Neural crest cell (in vitro differentiated cells): ENCODE measurements at places on chromosomes 4 and X.

DNA sequence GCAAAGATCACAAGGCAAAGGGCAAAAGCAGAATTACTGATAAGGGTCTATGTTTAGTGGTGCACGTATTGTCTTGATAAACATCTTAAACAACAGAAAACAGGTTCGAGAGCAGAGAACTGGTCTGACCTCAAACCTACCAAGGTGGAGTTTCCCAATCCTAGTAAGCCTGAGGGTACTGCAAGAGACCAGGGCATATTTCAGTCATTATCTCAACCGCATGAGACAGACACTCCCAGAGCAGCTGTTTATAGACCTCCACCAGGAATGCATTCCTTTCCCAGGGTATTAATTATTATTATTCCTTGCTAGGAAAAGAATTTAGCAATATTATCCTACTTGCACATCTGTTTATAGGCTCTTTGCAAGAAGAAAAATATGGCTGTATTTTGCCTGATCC lies 51.5 kb downstream of the NPNT start:
- no peak for DNase-seq

DNA sequence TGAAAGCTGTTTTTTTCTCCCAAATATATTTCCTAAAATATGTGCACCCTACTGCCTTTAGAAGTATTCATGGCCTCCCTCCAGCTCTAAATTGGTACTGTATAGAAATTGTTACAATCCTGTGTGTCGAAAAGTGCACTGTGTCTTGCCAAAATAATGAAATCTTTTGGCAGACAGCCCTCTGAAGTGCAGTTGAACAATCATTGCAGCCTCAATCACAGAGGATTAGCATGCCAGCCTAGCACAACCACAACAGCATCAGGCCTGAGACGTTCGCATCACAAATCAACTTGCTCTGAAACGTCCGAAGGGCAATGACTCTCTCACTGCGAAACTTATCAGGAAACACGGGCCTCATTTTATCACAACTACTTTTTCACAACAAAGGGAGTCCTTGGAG lies 99.0 kb downstream of the ANOS1 start:
- DNase-seq, result no peak

GRCh38 chr4:24594887-24595286 lies 10.5 kb upstream of the DHX15 start:
- no peak for DNase-seq

- DNase-seq, result no peak
Measured at GRCh38 chr4:149823769-149824221, 8.2 kb upstream of the IQCM start.

DNA sequence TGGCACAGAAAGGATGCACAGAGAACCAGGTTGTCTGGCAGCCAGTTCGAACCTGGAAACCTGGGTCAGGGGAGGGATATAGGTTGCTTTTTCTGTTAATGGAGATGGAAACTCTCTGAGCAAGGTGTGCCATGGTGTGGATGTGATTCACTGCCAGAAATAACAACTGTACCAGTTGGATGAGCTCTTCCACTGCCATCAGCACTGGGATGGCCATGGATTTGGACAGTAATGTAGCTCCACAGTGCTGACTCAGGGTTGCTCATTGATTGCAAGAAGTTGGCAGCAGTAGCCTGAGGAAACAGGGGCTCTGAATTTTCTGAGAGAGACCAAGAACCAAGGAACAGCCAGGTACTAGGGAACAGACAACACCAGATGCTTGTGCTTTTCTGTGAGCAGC lies 33.8 kb downstream of the PNMA5 start:
- no peak for DNase-seq

DNA sequence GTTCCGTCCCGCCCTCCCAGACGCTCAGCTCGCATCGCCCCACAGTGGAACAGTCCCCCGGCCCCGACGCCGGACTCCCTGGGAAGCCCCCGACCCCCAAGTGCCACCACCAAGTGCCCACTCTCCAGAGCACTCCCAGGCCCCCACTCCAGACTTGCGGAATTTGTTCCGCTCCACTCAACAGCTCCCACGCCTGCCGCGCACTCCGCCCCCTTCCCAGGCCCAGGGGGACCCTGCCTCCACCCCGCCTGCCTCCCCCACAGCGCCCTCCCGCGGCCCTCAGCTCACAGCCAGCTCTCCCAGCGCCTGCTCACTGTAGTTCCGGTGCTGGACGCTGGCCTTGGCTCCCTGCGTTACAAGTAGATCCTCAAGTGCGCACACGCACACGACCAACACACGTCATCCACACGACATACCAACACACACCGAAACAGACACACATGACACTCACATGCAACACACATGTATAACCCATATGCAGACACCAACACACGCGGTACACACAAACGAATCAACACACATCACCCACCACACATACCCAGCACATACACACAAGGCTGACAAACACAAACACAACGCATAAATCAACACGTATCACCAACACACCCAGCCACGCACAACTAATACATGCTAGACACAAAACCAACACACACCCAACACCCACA lies 8.0 kb downstream of the MSX1 start:
- peak; percentile 61 for DNase-seq

- DNase-seq, result no peak
Measured at GRCh38 chr4:157421365-157421764, 200.8 kb downstream of the GRIA2 start.

- no peak for DNase-seq
Measured at GRCh38 chrX:69987691-69988090, 62.0 kb downstream of the AWAT2 start.

- DNase-seq, result no peak
Measured at GRCh38 chrX:103417933-103418332, 41.6 kb downstream of the BEX3 start.

DNA sequence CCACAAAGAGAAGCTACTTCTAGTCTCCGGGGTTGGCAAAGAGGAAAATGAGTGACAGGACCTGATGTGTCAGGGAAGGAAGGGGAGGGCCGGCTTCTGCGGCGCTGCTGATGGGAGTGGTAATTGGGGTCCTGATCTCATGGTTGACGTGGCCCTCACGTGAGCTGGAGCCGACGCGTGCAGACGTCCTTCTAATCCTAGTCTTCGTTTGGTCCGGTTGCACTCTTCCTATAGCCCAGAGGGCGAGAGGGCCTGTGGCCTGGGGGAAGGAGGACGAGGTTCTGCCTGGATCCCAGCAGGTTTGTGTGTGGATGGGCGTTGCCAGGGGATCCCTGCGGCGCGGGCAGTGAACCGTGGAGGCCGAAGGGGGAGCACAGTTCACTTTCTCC lies at the start of gene ARMCX1:
TSS of gene ARMCX1 (plus strand) at position 186 of the 389 bp plus-strand sequence. CDS start 2,384 bp downstream, outside the sequence.
- peak; percentile 40 for DNase-seq

- no peak for DNase-seq
Measured at GRCh38 chr4:88108747-88109122, 49.7 kb downstream of the ABCG2 start.

DNA sequence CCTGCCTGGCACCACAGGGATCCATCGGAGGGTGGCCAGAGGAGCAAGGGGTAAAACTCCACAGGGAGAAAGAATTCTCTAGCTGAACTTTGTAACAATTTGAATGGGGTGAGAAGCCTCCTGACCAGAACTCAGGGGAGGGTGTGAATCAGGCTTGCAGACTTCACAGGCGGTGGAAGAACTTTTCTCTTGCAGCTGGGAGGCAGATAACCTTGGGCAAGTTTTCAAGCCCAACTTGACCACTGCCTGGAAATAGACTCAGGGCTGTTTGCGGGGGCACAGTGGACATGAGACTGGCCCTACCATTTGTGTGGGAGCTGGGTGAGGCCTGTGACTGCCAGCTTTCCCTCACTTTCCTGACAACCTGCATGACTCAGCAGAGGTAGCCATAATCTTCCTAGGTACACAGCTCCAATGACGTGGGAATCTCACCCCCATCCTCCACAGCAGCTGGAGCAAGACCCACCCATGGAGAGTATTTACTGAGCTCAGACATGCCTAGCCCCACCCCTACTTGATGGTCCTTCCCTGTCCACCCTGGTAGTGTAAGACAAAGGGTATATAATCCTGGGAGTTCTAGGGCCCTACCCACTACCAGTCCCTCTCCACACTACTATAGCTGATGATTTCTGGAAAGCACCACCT lies 210.0 kb upstream of the AGTR2 start:
- no peak for DNase-seq

GRCh38 chr4:26080870-26081628 lies 167.0 kb downstream of the SMIM20 start:
- no peak for DNase-seq

- DNase-seq, result no peak
Measured at GRCh38 chr4:184460499-184461285, 13.7 kb downstream of the IRF2 start.

GRCh38 chr4:118761397-118762016 lies 74.4 kb downstream of the SEC24D start:
- DNase-seq, result no peak

DNA sequence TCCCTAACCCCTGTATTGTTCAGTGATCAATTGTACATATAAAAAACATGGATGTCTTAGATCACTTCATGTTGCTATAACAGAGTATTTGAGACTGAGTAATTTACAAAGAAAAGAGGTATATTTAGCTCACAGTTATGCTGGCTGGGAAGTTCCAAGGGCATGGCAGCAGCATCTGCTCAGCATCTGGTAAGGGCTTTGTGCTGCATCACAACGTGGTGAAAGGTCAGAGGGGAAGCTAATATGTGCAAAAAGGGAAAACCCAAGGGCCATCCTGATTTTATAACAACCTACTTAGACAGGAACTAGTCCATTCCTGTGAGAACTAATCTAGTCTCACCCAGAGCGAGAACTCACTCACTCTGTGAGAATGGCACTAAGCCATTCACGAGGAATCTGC lies 128.2 kb upstream of the OTUD4 start:
- no peak for DNase-seq

DNA sequence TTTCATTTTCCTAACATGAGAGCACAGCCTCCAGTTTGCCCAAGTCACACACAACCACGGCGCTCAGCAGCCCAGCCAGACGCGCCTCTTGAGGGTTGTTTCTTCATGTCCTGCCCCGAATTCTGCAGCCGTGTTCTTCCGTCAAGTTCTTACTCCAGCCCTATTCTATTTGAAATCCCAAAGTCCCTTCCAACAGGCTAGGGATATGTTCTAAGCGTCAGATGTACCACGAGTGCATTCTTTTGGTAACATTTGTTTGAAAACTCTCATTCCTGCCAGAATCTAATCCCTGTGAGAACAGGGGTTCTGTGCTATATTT lies 23.1 kb downstream of the ACSL1 start:
- DNase-seq, result no peak

GRCh38 chr4:97950836-97951235 lies 192.4 kb downstream of the STPG2 start:
- DNase-seq, result no peak

- DNase-seq, result no peak
Measured at GRCh38 chrX:115251458-115252233, 17.8 kb upstream of the LRCH2 start.

DNA sequence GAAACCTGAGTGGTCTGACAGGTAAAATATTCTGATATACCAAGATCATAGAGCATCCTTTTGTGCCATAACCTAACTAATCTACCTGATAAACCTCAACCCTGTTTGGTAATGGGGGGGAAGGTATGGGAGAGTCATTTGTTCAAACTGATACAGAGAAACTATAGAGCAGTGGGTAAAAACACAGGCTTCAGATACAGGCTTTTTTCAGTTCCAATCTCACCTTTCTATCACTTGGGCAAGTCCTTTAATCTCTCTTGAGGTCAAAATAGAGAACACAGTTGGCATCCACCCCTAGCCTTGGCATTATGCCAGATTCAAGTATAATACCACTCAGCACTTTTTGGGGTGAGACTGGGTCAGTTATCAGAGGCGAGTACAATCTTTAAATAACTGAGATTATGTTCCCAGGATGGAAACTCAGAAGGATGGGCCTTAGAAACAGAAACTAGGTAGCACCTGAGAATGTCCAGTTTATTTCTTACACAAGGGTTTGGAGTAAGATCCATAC lies 880 bp upstream of the ETDC start:
- DNase-seq, result no peak

GRCh38 chr4:40524366-40525041 lies 105.2 kb downstream of the RBM47 start:
- DNase-seq, result no peak

DNA sequence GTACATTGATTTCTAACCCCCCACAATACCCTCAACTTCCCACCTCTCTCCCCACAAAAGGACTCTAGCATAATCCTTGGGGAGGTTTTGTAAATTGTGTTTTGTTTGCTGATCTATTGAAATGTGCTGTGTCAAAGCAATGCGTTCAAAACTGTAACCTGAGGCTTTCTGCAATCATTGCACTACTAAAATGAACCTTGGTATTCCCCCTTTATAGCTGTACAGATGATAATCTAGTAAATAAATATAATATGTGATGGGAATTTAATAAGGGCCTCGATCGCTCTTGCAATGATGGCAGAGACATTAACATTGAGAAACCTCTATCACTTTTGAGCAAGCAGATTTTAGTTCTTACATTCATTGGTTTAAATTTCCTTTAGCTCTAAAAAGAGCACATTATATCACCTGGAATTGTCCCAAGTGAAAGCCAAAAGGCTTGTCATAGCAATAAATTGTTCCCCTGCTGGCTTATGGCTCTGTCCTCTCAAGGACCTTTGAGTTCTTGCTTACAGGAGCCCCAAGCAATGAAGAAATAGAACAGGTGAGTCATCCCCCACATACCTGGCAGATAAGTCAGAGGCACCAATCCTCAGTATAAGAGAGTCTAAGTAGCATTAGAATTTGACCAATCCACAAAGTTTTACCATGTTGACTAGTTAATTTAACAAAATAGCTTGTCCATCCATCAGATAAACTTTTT lies 18.4 kb upstream of the ACE2 start:
- no peak for DNase-seq

- no peak for DNase-seq
Measured at GRCh38 chrX:41933546-41933945, 10.2 kb upstream of the CASK start.

DNA sequence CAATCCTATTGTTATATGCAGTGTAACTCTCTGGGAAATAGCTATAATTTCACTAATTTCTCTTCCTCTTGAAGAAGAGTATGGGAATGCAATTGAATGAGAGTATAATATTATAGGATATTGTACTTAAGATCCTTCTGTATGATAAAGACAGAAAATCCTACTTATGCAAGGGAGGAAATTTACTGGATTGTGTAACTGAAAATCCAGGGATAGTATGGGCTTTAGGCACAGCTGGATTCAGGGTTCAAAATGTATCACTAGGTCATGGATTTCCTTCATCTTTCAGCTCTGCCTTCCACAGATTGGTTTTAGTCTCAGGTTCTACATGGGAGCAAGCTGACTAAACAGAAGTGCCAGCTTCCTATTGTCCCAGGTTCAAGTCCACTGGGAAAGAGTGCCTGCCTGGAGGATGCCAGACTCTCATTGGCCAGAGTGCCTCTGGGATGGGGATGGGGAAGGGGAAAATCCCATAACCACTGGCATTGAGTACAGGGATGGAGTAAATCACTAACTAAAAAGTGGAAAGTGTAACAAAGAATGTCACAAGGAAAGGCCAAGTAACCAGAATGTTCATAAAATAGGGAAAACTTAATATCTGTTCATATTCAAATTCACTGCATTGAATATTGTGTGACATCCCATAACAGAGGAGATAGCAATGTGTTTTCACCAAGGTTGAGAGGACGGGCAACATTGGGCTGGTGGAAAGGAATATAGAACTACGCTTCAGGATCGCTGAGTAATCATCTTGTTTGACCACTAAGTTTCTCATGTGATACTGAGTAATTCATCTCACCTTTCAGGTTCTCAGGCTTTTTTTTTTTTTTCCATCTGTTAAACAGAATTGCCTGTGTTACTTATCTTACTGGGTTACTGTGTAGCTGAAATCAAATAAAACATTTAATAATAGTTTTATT lies 75.7 kb downstream of the ANXA3 start:
- no peak for DNase-seq
